ENCODE measurements at places on chromosomes 1 and 21.
A peak's percentile ranks its signal among the peaks of the same experiment; 100 is the strongest.

DNA sequence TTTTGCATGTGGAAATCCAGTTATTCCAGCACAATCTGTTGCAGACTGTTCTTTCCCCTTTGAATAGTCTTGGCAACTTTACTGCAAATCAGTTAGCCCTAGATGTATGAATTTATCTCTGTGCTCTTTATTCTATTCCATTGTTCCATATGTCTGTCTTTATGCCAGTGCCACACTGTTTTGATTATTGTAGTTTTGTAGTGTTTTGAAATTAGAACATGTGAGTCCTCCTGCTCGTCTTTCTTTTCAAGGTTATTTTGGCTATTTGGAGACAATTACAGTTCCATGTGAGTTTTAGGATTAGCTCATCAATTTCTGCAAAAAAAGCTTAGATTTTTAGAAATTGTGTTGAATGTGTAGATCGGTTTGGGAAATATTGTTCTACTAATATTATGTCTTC lies 26.6 kb downstream of the WNT3A start:
- no peak for ATAC-seq

DNA sequence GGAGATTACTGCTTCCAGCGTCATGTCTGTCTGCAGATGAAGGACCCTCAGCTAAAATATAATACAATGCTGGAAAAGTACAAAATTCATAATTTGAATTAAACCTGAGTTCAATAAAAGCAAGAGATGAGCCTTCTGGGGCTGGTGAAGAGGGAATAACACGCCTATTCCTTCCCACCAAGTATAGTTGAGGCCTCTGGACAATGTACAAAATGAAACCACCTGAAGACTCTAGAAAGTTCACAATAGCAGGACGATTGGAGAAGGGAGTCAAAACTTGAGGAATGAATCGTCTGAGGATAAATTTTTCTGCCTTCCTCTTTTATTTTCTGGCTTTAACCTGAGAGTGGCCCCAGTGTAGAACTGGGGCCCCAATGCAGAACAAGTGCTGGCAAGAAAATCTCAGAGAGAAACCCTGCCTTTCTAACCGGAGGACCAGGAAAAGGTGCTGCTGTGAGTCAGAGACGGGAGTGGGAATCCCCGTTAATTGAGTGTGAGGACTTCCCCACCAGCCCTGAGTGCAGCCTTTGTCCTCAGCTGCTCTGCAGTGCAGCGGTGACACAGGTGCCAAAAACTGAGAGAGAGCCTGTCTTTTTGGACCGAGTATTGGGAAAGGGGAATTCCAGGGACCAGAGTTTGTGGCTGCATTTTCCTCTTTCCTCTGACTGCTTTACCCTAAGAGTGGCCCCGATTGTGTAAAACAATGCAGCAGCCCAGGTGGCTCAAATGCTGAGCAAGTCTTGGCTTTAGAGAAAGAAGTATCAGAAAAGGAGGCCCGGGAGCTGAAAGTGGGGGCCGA lies 264.9 kb downstream of the DYRK1A start:
- no peak for ATAC-seq

- peak; percentile 66 for ATAC-seq
Measured at GRCh38 chr1:118151312-118151937, 33.6 kb downstream of the SPAG17 start.

DNA sequence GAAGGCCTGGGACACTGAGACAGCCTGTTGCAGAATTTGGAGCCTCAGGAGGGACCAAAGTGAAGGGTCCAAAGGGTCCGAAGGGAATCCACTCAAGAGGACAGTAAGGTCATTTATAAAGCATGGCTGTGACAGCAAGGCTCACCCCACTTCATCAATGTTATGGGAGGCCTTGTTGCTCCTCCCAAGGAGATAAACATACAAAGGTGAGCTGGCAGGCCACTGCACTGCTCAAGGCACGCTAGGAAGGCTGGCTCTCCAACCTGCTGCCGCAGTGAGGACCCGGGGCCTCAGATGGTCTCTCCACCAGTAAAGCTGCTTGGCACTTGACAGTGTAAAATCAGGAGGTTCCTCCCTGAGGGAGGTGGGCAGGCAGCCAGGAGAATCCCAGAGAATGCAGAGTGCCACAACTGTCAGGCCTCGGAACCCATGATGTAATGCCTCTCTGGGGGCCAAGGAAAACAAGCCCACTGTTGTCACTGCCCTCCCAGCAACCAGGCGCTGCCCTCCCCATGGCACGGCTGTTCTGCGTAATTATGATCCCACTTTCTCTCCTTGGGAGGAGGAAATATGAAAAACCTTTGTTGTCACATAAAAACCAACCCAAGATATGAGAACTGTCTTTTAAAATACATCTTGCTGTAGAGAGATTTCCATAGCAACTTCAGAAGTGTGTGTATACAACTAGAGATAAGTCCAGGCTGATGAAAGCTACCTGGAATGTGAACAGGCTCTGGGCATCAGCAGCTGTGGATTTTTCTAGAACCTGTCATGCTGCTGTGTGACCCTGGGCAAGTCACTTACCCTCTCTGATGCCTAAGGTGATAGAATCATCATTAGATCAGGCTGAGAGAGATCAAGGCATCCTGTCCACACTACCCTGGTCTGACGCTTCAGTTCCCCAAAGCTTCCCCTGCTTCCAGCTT lies 102.5 kb downstream of the KCNN3 start:
- peak; percentile 21 for ATAC-seq

DNA sequence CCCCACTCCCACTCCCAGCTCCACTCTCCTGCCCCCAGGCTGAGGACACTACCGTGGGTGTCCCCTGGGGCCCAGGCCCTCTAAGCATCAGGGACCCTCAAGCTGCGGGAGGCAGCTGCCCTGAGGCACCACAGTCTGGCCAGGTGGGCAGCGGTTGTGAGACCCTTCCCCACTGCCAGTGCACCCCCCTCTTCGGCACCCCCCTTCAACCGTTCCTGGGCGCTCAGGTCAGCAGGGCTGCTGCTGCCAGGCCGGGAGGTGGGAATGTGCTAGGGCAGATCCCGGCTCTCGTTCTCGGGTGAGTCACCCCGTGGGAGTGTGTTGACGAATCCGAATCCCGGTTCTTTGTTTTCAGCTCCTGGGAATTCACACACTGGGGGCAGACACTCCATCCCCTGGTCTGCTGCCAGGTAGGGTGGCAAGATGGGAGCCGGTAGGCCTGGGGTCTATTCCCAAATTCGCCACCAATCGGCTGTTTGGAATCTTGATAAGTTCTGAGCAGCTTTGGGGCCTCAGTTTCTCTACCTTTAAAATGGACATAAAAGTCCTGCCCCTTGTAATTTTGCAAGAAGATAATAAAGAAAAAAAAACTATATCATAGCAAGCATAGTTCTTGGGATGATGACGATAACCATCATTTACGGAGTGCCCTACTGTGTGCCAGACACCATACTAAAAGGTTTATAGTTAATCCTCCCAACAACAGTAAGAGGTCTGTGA lies 28.5 kb upstream of the CASZ1 start:
- ATAC-seq: peak; percentile 72

- ATAC-seq: no peak
Measured at GRCh38 chr1:36236302-36236701, 12.1 kb downstream of the THRAP3 start.

GRCh38 chr1:180567654-180568053 lies 8.9 kb downstream of the OVAAL start:
- ATAC-seq: no peak

- ATAC-seq: peak; percentile 29
Measured at GRCh38 chr1:89633800-89634625, 1.1 kb downstream of the LRRC8C start.

DNA sequence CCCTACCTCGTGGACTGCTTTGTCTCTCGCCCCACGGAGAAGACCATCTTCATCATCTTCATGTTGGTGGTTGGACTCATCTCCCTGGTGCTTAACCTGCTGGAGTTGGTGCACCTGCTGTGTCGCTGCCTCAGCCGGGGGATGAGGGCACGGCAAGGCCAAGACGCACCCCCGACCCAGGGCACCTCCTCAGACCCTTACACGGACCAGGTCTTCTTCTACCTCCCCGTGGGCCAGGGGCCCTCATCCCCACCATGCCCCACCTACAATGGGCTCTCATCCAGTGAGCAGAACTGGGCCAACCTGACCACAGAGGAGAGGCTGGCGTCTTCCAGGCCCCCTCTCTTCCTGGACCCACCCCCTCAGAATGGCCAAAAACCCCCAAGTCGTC lies 2.0 kb downstream of the GJA4 start:
- no peak for ATAC-seq

GRCh38 chr21:14886001-14886400 lies 178.8 kb downstream of the NRIP1 start:
- no peak for ATAC-seq

GRCh38 chr1:65424573-65424889 lies 4.1 kb downstream of the LEPR start:
- no peak for ATAC-seq

DNA sequence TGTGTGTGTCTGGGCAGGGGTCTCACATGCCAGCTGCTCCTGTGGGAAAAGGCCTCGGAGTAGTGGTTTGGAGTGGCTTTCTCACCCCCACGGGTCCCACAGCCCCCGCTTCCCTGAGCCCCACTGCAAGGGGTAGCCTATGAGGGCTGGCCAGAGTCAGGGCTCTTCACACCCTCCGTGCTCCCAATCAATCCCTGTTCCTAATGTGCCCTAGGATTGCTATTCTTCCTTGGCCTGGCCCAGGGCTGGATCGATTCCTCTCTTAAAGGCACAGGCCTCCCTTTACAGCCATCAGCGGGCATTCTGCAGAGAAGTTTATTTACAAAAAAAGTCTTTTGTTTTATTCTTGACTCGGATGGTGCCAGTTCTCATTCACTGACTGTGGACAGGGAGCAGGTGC lies 19.3 kb upstream of the ACTL8 start:
- no peak for ATAC-seq
